Heart left ventricle (tissue), 16 donors: ENCODE measurements at places on chromosomes 2 and 18. TPM values are rescaled to one million over a fixed set of nuclear protein-coding genes. Genes with fewer than 3 reads are reported as not detected.

GRCh38 chr2:207465894-207466293 lies 63.9 kb upstream of the CREB1 start:
- no peaks in the 10 kb centered on the region for H3K4me1 ChIP-seq
- H3K27ac ChIP-seq = no peak overlapping the region
- H3K27me3 ChIP-seq = no peaks in the 10 kb centered on the region
- H3K4me3 ChIP-seq = no peak overlapping the region

GRCh38 chr2:175631245-175631623 lies 370.8 kb downstream of the LNPK start:
- no peak overlapping the region for H3K4me3 ChIP-seq
- no peak for DNase-seq
- H3K4me1 ChIP-seq = no peaks in the 10 kb centered on the region
- H3K36me3 ChIP-seq = no peaks in the 10 kb centered on the region
- no peak overlapping the region for H3K27ac ChIP-seq

DNA sequence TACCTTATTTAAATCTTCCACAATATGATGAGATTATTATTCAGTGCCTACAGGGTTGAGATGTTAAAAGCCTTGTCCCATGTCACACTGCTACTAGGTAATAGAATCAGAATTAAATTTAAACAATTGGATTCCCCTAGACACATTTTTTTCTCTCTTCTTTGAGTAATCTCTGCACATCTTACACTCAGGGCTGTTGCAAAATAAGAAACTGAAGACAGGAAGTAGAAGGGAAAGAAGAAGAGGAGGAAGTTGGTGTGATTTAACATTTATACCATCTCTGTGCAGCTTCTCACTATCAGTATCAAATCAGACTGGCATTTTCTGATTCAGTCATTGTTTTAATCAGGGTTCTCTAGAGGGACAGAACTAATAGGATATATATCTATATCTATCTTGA lies 677.6 kb downstream of the IRS1 start:
- no peaks in the 10 kb centered on the region for H3K4me1 ChIP-seq
- no peak for DNase-seq
- H3K4me3 ChIP-seq = no peak overlapping the region

DNA sequence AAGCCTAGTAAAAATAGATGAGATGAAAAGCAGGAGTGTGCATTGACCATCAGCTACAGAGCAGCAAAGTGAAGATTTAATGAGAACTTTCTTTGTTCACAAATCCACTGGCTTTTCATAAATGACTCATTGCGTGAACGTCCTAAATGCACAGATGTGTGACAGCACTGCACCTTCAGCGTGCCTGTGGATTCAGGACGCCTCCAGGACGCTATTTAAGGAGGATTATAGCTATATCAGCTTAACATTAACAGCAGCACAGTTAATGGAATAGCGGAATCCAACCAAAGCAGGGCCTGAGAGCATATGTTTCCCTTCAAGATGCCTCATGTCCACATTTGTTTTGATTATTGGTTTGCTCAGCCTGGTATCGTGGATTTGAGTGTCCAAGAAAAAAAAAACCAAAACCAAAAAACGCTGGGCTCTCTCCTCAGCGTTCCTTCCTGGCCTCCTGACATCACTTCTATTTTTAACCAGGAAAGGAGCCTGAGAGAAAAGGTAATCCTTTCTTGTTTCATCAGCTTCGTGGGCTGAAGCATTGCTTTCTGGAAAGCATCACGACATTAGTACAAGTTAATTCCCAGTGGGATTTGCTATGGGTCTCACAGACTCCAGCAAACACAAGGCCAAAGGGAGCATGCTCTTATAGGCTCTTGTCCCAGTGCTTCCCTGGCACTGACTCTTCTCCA lies 447.0 kb upstream of the SMIM21 start:
- H3K4me3 ChIP-seq = no peak overlapping the region
- H3K27me3 ChIP-seq = no peaks in the 10 kb centered on the region
- no peaks in the 10 kb centered on the region for H3K4me1 ChIP-seq
- no peak for DNase-seq

DNA sequence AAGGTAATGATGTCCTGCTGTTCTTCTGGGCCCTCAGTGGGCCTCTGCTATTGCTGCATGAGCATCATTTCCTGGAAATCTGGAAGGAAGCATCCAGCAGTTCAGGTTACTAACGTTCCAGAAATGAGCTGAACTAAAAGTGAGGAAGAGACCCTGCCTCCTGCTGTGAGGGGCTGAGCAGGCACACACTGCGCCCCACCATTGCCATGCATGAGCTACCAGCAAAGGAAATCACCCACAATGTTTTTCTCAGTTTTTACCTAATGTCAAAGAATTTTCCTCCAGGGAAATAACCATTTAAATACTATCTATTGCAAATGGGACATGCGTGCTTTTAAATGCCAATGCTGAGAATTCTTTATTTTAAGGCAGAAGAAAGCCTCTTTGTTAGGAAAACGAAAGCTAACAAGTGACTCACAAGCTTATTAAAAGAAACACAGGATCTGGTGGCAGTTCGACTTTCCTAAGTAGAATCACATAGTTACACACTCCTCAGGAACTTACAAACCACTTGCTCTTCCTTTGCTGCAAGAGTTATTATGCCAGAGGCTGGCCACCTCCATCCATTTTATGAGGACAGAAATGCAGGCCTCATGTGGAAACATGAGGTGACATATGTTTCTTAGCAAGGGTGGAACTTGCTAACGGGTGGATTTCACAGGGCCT lies 152.6 kb upstream of the TTC39C start:
- no peaks in the 10 kb centered on the region for H3K27me3 ChIP-seq
- H3K36me3 ChIP-seq = peaks cover 16% of the 10 kb centered on the region
- no peak for DNase-seq

DNA sequence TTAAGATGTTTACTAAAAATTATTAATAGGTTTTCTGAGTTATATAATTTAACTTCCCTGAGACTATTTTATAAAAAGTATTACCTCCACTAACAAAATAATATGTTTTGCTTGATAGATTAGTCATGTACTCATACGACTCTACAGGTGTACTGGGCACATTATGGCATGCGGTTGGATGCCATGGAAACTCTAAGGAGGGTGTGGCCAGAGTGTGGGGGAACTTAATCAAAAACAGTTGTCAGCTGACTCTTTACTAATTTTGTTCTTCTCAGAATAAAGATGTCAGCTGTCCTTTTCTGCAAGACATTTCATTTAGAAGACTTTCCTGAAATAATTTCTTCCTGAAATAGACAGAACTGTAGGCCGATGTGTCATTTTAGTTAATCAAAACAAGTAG lies 228.3 kb upstream of the SIX3 start:
- no peaks in the 10 kb centered on the region for H3K4me1 ChIP-seq
- H3K27me3 ChIP-seq = no peaks in the 10 kb centered on the region
- no peak overlapping the region for H3K27ac ChIP-seq
- H3K4me3 ChIP-seq = no peak overlapping the region
- H3K36me3 ChIP-seq = no peaks in the 10 kb centered on the region

- no peak for DNase-seq
- no peaks in the 10 kb centered on the region for H3K27me3 ChIP-seq
- no peaks in the 10 kb centered on the region for H3K36me3 ChIP-seq
- no peak overlapping the region for H3K27ac ChIP-seq
- H3K4me1 ChIP-seq = peaks cover 17% of the 10 kb centered on the region
Measured at GRCh38 chr2:40358783-40359182, 93.1 kb downstream of the SLC8A1 start.

- peaks cover 3% of the 10 kb centered on the region for H3K4me1 ChIP-seq
- H3K4me3 ChIP-seq = no peak overlapping the region
- no peak overlapping the region for H3K27ac ChIP-seq
- DNase-seq = no peak
Measured at GRCh38 chr2:99811544-99811943, 321.7 kb upstream of the REV1 start.

- no peaks in the 10 kb centered on the region for H3K4me1 ChIP-seq
- H3K4me3 ChIP-seq = no peak overlapping the region
- H3K36me3 ChIP-seq = no peaks in the 10 kb centered on the region
- no peak overlapping the region for H3K27ac ChIP-seq
Measured at GRCh38 chr2:200056105-200056504, 100.7 kb downstream of the MAIP1 start.

GRCh38 chr18:59848002-59848401 lies 51.8 kb upstream of the PMAIP1 start:
- no peak for DNase-seq
- no peaks in the 10 kb centered on the region for H3K36me3 ChIP-seq
- no peaks in the 10 kb centered on the region for H3K27me3 ChIP-seq
- H3K4me3 ChIP-seq = no peak overlapping the region
- H3K4me1 ChIP-seq = no peaks in the 10 kb centered on the region

GRCh38 chr2:11101430-11101829 lies 53.8 kb upstream of the SLC66A3 start:
- H3K4me3 ChIP-seq = no peak overlapping the region
- H3K27me3 ChIP-seq = no peaks in the 10 kb centered on the region
- DNase-seq = no peak
- no peaks in the 10 kb centered on the region for H3K4me1 ChIP-seq
- H3K27ac ChIP-seq = no peak overlapping the region

- H3K36me3 ChIP-seq = no peaks in the 10 kb centered on the region
- no peak overlapping the region for H3K4me3 ChIP-seq
- H3K4me1 ChIP-seq = no peaks in the 10 kb centered on the region
Measured at GRCh38 chr2:124325667-124326440, 300.8 kb downstream of the CNTNAP5 start.

- no peaks in the 10 kb centered on the region for H3K4me1 ChIP-seq
- peaks cover 13% of the 10 kb centered on the region for H3K27me3 ChIP-seq
- no peak overlapping the region for H3K27ac ChIP-seq
- DNase-seq = no peak
- H3K4me3 ChIP-seq = no peak overlapping the region
Measured at GRCh38 chr2:589281-590130, 87.7 kb downstream of the TMEM18 start.

- peaks cover 27% of the 10 kb centered on the region for H3K4me1 ChIP-seq
- H3K27ac ChIP-seq = no peak overlapping the region
- no peak for DNase-seq
- H3K4me3 ChIP-seq = no peak overlapping the region
- no peaks in the 10 kb centered on the region for H3K36me3 ChIP-seq
- no peaks in the 10 kb centered on the region for H3K27me3 ChIP-seq
Measured at GRCh38 chr18:49052891-49053644, 102.3 kb upstream of the SMAD7 start.

RAPGEF4 gene
- total RNA-seq = 3.5 TPM

TDRD15 gene
- not detected for total RNA-seq

DSG1 gene
- total RNA-seq = 0.38 TPM

DCAF17 gene
- total RNA-seq = 16.7 TPM

SPAG16 gene
- total RNA-seq = 13.3 TPM

FBXO41 gene
- total RNA-seq = 1.7 TPM

TMEM150A gene
- 9.5 TPM for total RNA-seq

CNTNAP5 gene
- not detected for total RNA-seq
